ENCODE measurements at places on chromosomes 12 and 14. TPM values are rescaled to one million over a fixed set of nuclear protein-coding genes. Genes with fewer than 3 reads are reported as not detected.

DNA sequence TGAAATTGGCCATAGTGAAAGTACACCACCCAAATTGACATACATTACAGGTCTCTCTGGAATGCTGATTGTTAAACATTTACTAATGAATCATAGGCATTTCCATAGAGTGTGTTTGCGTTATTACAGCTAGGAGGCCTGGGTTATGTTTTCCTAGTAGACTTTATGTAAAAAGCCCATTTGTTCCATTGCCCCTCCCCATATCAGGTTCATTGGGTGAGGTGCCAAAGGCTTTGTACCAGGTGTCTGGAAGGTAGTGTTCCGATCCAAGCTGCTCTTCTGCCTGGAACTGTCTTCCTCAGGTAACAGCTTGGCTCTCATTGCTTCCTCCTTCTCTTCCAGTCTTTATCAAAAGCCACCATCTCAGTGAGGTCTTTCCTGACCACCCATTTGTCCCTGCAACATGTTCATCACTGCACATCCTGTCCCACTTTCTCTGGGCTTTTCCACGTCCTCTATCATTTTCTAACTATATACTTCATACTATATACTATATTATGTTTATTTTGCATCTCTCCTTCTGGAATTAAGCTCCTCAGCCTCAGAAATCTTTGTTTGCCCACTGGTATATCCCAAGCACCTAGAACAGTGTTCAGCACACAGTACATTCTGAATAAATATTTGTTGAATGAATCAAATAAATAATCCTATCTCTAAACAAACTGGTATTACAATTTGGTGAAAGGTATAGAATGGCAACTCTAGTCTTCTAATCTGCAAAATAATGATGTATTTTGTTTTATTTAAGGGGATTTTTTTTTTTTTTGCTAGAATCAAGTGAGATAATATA is 252.3 kb downstream of the KTN1 start:
- no peaks in the 10 kb centered on the region for H3K4me1 ChIP-seq
- no peak overlapping the region for H3K27ac ChIP-seq
- DNase-seq = no peak
- H3K27me3 ChIP-seq = no peaks in the 10 kb centered on the region
- no peak overlapping the region for H3K4me3 ChIP-seq

- DNase-seq = no peak
- H3K36me3 ChIP-seq = no peaks in the 10 kb centered on the region
- peak overlapping the region; percentile 62 for H3K4me3 ChIP-seq
- peak overlapping the region; percentile 94 for H3K27ac ChIP-seq
Observed at GRCh38 chr12:4539167-4539870, 629 bp downstream of the RAD51AP1 start.

- no peak for DNase-seq
- H3K4me1 ChIP-seq = peaks cover 55% of the 10 kb centered on the region
- no peaks in the 10 kb centered on the region for H3K27me3 ChIP-seq
- peaks cover 4% of the 10 kb centered on the region for H3K36me3 ChIP-seq
- no peak overlapping the region for H3K4me3 ChIP-seq
Observed at GRCh38 chr12:68630598-68630997, 19.9 kb downstream of the RAP1B start.

DNA sequence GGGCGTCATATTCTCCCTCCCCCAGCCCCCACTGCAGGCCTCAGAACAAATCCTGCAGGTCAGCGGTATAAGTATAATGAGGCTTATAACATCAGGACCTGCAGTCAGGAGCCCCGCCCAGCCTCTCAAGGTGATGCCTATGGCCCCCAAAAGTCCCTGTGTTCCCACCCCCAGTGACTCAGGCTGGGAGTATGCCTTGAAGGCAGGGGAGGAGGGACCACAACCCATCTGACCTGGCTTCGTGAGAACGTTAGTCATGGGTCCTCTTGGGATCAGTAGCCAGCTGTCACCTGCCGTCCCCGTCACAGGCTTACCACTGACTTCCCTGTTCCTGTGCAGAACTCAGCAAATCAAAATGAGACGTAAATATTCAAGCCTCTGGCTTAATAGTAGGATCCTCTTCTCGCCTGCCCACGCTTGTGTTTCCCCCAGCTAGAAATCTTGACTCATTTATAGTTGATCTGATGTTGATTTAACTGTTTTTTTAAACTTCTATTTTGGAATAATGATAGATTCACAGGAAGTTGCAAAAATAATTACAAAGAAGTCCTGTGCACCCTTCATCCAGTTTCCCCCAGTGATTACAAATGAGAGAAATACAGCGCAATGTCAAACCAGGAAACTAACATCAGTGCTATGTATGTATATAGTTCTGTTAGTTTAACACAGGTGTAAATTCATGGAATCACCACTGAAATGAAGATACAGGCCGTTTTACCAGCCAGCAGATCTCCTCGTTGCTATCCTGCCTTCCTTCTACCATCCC is 107.5 kb downstream of the ADGRD1 start:
- H3K4me1 ChIP-seq = no peaks in the 10 kb centered on the region
- H3K27me3 ChIP-seq = no peaks in the 10 kb centered on the region
- H3K4me3 ChIP-seq = no peak overlapping the region
- no peak overlapping the region for H3K27ac ChIP-seq

GRCh38 chr12:68067762-68068376 is 78.6 kb downstream of the IFNG-AS1 start:
- no peak for DNase-seq
- H3K4me3 ChIP-seq = no peak overlapping the region
- no peaks in the 10 kb centered on the region for H3K27me3 ChIP-seq
- H3K4me1 ChIP-seq = no peaks in the 10 kb centered on the region
- no peaks in the 10 kb centered on the region for H3K36me3 ChIP-seq

DNA sequence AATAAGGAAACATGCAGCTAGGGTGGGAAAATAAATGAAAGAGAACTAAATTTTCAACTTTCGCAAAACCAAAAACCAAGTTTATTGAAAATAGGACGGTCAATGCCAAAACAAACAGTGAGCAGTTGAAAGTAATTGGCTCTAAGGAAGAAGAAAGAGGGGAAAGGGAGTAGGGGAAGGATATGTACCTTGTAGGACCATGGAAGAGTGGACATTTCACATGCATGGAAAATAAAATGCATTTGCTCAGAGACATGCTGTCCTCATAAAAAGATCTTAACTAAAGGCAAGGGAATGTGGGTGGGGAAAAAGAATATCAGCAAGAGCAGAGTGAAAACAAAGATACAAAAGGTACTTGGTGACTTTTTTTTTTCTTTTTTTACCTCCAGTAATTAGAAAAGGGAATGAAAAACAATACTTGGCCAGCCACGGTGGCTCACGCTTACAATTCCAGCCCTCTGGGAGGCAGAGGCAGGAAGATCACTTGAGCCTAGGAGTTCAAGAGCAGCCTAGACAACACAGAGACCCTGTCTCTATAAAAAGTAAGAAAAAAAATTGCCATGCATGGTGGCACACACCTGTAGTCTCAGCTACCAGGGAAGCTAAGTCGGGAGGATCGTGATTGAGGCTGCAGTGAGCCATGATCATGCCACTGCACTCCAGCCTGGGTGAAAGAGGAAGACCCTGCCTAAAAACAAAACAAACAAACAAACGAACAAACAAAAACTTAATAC is 6.6 kb downstream of the TXNDC16 start:
- no peak overlapping the region for H3K4me3 ChIP-seq
- no peak for DNase-seq
- H3K4me1 ChIP-seq = no peaks in the 10 kb centered on the region
- H3K27ac ChIP-seq = no peak overlapping the region
- no peaks in the 10 kb centered on the region for H3K27me3 ChIP-seq

- no peak overlapping the region for H3K4me3 ChIP-seq
- no peaks in the 10 kb centered on the region for H3K27me3 ChIP-seq
- no peaks in the 10 kb centered on the region for H3K36me3 ChIP-seq
- H3K4me1 ChIP-seq = no peaks in the 10 kb centered on the region
- H3K27ac ChIP-seq = no peak overlapping the region
- no peak for DNase-seq
Observed at GRCh38 chr12:67999244-67999643, 10.0 kb downstream of the IFNG-AS1 start.

GRCh38 chr14:94051779-94052178 is 25.6 kb downstream of the OTUB2 start:
- peak; percentile 57 for DNase-seq
- H3K27ac ChIP-seq = peak overlapping the region; percentile 45
- no peaks in the 10 kb centered on the region for H3K27me3 ChIP-seq

DNA sequence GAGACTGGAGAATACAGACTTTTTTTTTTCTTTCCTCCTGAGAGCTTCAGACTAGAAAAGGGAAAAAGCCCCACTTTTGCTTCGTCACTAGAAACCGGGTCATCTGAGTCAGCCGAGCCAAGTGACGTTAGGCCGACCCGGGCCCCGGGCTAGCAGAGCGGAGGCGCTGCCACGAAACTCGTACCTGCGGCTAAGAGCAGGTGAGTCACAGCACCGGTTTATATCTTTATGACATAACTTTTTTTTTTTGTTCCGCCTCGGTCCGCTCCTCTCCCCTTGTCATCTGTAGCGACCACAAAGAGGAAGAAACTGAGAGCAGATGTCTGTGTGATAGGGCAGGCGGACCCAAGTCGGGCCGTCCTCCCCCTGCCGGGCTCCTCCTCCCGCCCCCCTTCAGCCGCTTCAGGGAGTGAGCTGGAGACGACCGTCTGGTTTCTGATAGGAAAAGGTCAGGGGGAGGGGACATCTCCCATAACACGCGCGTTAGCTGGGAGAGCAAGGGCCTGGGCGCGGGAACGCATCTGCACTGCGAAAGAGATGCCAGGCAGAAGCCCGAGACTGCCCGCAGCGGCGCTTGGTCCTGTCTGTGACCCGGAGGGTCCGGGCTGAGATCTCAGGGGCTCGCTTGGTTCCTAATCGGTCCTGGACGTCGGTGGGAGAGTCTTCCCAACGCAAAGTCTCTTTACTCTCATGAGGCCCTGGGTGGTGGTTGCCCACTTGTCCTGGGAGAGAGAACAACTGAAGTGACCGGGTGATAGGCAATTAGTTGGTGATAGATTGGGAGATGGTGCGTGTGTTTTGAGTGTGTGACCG is 586 bp downstream of the TTC6 start:
- no peak for DNase-seq
- H3K4me1 ChIP-seq = peaks cover 57% of the 10 kb centered on the region
- no peaks in the 10 kb centered on the region for H3K36me3 ChIP-seq
- peaks cover 94% of the 10 kb centered on the region for H3K27me3 ChIP-seq

GRCh38 chr12:109477185-109477962 is at the start of the genes KCTD10 and UBE3B:
Gene KCTD10 (minus strand): TSS chr12:109477300. CDS start chr12:109477262, 38 bp downstream.
Gene UBE3B (plus strand): TSS chr12:109477634. CDS start chr12:109483552, 5,918 bp downstream.
- H3K36me3 ChIP-seq = no peaks in the 10 kb centered on the region
- peak within 1 kb of the TSS; percentile 99 for H3K27ac ChIP-seq
- no peaks in the 10 kb centered on the region for H3K27me3 ChIP-seq
- H3K4me3 ChIP-seq = peak within 1 kb of the TSS; percentile 96
- DNase-seq = peak; percentile 89

Gene SIX1
- total RNA-seq = not detected

Gene GZMH
- not detected for total RNA-seq

Gene SERPINA3
- 330 TPM for total RNA-seq

Gene SMIM41
- total RNA-seq = 0.44 TPM

Gene MYH6
- 8,253 TPM for total RNA-seq

Gene NUAK1
- 30.1 TPM for total RNA-seq

Gene CSRP2
- 11.6 TPM for total RNA-seq
